ENCODE measurements at places on chromosomes 6 and 20.
A peak's percentile ranks its signal among the peaks of the same experiment; 100 is the strongest.

- no peak for DNase-seq
Measured at GRCh38 chr20:23570178-23570760, 2.0 kb upstream of the CST9L start.

GRCh38 chr20:48785801-48786200 lies 42.0 kb downstream of the PREX1 start:
- no peak for DNase-seq

GRCh38 chr6:84525907-84526306 lies 238.5 kb downstream of the TBX18 start:
- no peak for DNase-seq

- no peak for DNase-seq
Measured at GRCh38 chr6:9431945-9432344, 982.9 kb downstream of the TFAP2A start.

DNA sequence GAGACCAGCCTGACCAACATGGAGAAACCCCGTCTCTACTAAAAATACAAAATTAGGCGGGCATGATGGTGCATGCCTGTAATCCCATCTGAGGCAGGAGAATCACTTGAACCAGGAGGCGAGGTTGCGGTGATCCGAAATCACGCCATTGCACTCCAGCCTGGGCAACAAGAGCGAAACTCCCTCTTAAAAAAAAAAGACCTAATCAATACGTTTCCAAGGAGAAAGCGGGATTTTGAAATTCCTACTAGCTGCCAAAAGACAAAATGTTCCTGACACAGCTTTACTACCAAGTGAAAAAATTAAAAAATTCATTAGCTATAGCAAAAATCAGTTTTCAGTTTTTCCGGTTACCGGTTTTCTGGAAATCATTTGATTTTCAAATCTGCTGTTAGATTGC lies 129.3 kb downstream of the SCAF8 start:
- DNase-seq: no peak

DNA sequence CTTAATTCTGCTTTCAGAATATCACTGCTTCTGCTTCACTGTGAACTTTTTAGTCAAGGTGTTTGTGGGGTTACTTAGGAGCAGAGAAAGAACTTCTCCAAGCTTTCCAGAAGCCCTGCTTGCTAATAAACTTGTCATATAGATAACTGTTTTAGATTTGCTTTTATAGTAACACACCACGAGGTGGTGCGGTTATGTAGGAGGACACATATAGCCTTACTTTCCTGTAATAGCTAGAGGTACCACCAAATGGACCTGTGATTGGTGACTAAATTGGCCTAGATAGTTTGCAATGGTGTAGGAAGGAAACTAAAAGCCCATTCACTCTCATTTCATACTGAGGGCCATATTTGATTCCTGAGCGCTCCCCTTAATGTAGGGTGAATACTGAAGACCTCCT lies 52.3 kb upstream of the BCLAF1 start:
- DNase-seq: no peak

- DNase-seq: peak; percentile 59
Measured at GRCh38 chr20:43914311-43915210, at the start of gene TOX2. Gene TOX2, plus strand, starts transcription at chr20:43914852. Its CDS starts 40 bp downstream, at chr20:43914892.

- no peak for DNase-seq
Measured at GRCh38 chr6:38283734-38284362, 355.9 kb downstream of the BTBD9 start.

- DNase-seq: peak; percentile 5
Measured at GRCh38 chr6:150681578-150682395, 82.1 kb downstream of the PLEKHG1 start.

- no peak for DNase-seq
Measured at GRCh38 chr6:134436950-134437349, 119.0 kb upstream of the SGK1 start.

DNA sequence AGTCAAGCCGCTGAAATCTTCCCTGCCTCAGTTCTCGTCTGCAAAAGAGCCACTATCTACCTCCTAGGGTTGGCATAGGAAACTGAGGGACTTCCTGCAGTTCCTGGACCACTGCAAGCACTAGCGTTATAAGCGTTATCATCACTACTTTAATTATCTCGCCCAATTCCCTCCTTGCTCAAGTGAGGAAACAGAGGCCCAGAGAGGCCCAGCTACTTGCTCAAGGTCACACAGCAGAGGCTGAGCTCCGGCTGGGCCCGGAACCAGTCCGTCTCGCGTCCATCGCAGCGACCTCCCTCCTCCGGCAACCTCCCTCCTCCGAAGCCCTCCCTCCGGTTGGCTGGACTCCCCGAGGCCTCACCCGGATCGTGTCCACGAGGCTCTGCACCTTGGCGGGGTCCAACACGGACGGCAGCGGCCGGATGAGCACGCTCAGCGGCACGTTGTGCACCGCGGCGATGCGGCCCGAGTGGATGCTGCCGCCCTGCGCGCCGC lies 338 bp downstream of the SRXN1 start:
- DNase-seq: no peak

DNA sequence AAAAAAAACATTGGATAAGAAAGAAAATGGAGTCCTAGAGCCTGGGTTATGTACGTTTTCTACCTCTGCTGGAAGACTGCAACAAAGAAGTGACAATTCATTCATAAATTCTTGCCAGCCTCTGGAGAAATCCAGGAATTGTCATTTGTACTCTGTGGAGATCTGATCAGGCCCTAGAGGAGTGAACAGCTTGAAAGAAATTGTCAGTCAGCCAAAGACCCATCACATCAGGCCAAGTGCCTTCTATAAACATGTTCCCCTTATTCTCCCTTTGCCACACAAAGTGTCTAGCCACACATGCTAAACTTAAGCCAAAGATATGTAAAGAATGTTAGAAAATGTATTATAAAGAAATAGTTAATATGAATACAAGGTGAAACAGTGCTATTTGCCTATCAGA lies 152.4 kb downstream of the ADAT2 start:
- no peak for DNase-seq

- no peak for DNase-seq
Measured at GRCh38 chr20:32589256-32589655, 4.1 kb upstream of the NOL4L start.

GRCh38 chr20:7772371-7772770 lies 167.9 kb downstream of the HAO1 start:
- DNase-seq: peak; percentile 83

GRCh38 chr6:149054559-149055194 lies 262.8 kb upstream of the TAB2 start:
- DNase-seq: no peak

- DNase-seq: no peak
Measured at GRCh38 chr20:20201639-20202038, 149.3 kb downstream of the CFAP61 start.

- no peak for DNase-seq
Measured at GRCh38 chr6:40733290-40733689, 146.1 kb upstream of the LRFN2 start.

GRCh38 chr6:168631564-168631963 lies 190.6 kb downstream of the SMOC2 start:
- no peak for DNase-seq

DNA sequence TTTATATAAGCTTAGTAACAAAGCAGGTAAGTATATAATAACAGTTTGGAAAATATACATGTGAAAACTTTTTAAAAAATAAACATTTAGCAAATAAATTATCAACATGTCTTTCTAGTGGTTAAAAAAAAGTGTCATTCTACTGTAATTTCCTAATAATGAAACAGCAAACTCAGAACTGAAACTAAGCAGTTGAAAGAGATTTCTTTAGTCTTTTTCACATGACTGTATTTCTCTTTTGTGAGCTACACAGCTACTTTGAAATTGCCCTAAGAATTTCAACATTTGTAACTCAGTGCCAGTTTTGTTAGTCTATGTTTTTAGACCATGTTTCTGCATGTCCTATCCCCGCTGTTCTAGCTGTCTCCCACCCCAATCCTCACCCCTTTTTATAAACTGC lies 28.4 kb upstream of the SDHAF4 start:
- DNase-seq: no peak

DNA sequence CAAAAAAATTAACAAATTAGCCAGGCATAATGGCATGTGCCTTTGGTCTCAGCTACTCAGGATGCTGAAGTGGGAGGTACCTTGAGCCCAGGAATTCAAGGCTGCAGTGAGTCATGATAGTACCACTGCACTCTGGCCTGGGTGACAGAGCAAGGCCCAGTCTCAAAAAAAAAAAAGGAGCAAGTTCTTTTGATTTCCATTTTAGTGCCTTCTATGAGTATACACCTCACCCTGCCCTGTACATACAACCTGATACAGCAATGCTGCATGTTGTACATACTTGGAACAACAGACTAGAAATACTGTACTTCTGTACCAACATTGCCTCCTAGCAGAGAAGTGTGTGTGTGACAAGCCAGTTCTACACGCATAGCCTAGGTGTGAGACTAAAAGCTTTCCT lies 97.3 kb upstream of the CARMIL1 start:
- no peak for DNase-seq

DNA sequence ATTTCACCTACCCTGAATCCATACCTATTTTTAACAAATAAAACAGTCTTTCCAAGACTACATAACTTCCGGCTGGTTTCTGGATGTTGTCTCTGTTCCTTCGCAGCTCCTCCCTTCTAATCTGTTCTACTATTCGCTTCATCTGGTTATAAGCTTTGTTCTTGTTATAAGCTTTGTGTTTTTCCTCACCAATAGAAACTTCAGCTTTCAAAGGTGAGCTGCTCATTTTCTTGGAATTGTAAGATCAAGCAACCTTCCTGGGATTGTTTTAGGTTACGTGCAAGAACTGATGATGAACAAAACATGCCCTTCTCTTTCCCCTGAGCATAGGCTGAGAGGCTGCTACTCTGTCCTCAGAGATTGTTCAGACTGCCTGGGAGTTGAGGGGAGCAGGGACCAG lies 2.1 kb downstream of the GFOD1 start:
- no peak for DNase-seq

DNA sequence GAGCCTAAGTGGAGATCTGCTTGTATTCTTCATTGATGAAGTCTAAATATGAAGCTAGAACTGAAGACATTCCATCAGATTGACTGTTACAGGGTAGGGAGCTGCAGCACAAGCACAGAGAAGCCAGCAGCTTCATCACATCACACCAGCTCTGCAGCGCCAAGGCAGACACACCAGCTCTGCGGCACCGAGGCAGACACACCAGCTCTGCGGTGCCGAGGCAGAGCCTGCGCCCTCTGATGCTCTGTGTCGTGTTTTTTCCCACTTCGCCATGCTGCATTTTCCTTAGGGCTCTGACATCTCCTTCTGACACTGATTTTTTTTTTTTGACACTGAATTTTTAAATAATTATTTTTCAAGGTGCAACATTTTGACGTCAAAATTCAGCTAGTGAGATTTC lies 784 bp downstream of the BTNL2 start:
- no peak for DNase-seq

DNA sequence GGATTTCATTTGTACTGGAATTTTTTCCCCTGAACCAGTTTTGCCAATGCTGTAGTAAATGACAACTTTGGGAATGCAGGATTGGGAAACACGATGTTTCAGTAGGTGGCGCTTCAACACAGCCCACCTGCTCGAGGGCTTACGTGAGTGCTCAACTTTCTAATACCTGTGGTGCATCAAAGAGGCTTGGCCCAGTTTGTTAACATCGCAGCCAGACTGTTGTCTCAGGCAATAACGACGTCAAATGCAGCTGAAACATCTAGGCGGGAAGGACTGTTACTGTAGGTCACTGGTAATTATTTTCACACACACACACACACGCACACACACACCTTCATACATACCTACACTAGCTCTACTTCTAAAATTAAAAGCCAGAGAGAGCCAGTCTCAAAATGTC lies 815.5 kb upstream of the SLC35B3 start:
- peak; percentile 74 for DNase-seq

GRCh38 chr6:9825526-9825925 lies 589.3 kb downstream of the TFAP2A start:
- no peak for DNase-seq

- no peak for DNase-seq
Measured at GRCh38 chr20:46423342-46423741, 16.9 kb upstream of the ELMO2 start.

DNA sequence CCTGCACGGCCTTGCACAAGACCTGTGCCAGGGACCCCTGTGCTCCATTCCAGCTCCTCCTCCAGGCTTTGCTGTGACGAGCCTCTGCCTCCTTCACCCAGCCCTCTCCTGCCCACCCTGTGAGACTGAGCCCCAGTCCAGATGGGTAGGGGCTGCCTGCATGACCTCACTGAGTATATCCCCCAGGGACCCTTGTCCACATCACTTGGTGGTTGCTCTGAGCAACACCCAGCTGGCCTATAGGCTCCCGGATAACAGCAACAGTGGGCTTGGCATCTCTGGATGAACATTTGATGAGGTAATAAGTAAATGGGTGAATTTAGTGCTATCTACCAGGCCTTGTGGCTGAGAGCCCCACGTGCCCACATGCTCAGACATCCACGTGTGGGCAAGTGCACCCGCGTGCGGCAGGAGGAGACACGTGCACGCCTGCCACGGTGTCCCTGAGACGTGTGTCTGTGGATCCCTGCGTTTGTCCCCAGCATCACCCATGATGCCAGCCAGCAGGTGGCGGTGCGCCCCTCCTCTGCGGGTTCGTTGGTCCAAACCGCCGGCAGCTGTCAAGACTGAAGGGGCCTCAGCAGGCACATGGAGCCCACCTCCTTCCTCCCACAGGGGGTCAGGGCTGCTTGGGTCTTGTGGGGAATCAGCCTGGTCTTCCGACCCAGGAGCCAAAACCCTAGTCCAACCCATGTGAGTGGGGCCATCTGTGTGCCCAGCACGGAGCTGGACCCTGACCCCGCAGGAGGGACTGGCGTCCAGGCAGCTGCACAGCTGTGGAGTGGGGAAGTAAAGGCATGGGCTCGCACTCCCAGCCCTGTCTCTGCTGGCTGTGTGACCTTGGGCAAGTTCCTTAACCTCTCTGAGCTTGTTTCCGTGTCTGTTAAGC lies 45.9 kb downstream of the FGD2 start:
- DNase-seq: peak; percentile 82

GRCh38 chr6:125022391-125022989 lies 60.3 kb downstream of the RNF217 start:
- DNase-seq: no peak

- no peak for DNase-seq
Measured at GRCh38 chr6:168724669-168725570, 283.9 kb downstream of the SMOC2 start.

DNA sequence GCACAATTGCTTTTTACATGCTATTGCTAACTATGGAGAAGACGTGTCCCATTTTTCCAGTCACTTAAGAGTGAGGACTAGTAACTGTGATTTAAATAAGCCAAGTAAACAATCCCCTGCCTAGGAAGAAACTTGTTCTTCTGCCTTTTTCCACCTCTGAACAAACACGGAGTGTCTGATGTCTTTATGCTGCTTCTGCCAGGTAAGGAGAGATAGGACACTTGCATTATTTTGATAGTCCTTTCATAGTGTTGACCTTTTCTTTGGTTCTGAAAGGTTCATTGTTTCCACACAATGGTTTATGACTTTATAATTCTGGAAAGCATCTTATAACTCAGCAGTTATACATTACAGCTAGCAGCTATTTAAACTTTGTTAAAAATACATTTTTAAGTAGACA lies 8.4 kb downstream of the LRP11 start:
- DNase-seq: no peak
